ENCODE measurements at places on chromosomes 5 and 9. TPM values are rescaled to one million over a fixed set of nuclear protein-coding genes. Genes with fewer than 3 reads are reported as not detected.

GRCh38 chr9:134361843-134362414, 35.7 kb downstream of the RXRA start:
- no peak for DNase-seq
- H3K4me3 ChIP-seq, result no peak overlapping the region

ADGRD2 gene
- not detected for total RNA-seq

WWC1 gene
- total RNA-seq, result 1.7 TPM

GRCh38 chr5:173963182-173963838, 25.7 kb upstream of the C5orf47 start:
- H3K27me3 ChIP-seq, result no peaks in the 10 kb centered on the region
- no peak overlapping the region for H3K4me3 ChIP-seq
- H3K27ac ChIP-seq, result no peak overlapping the region
- H3K4me1 ChIP-seq, result peaks cover 28% of the 10 kb centered on the region
- no peak for DNase-seq

TNFSF8 gene
- total RNA-seq, result 25.9 TPM

Measured in activated naive CD4-positive, alpha-beta T cell treated with anti-CD3 and anti-CD28 coated beads for 36 hours (primary cell).